Astrocyte (in vitro differentiated cells and primary cell): ENCODE measurements at places on chromosomes 1 and 21. TPM values are rescaled to one million over a fixed set of nuclear protein-coding genes. Genes with fewer than 3 reads are reported as not detected.

GRCh38 chr1:30511991-30512913 is 211.1 kb downstream of the MATN1 start:
- DNase-seq, result peak; percentile 57

DNA sequence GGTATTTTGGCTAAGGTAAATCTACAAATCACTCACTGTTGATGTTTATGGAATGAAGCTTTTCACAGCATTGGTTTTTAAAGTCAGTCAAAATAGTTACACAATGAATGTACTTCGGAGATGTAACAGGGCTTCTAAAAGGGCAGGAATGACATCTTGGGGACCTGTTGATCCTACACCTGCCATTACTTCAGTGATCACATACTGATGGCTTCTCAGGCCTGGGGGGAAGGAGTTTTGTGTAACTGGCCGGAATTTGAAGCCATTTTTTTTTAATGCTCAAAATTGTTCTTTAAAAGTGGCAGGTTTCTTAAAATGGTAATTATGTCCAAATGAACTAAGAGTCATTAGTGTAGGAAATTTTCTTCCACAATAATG is 11.2 kb downstream of the RPL5 start:
- DNase-seq, result no peak

GRCh38 chr1:163295949-163296348 is 25.8 kb upstream of the NUF2 start:
- DNase-seq, result no peak

Gene LENEP
- 0.99 TPM in 1 of 2 replicates, not detected in the other for total RNA-seq
